Right cardiac atrium (tissue), 5 donors: ENCODE measurements at places on chromosomes 4 and X.

- no peak for DNase-seq
These were observed 51.5 kb upstream of the RAP2C start for GRCh38 chrX:132270699-132271098.

DNA sequence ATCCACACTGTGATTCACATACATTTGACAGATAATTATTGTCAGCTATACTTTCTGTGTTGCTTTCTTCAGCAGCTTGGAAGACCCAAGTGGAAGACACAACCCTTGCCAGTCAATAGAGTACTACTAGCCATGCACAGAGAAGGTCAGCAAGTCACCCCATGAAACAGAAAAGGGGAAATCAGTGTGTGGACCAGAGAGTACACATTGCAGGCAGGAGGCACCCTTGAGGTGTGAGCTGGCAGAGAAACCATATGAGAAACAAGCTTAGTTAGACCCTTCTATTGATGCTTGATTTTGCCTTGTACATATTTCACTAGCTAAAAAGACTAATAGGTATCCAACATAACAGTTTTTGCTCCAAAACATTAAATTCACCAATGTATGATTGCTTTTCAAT, 99.5 kb downstream of the NLGN4X start:
- no peak for DNase-seq

DNA sequence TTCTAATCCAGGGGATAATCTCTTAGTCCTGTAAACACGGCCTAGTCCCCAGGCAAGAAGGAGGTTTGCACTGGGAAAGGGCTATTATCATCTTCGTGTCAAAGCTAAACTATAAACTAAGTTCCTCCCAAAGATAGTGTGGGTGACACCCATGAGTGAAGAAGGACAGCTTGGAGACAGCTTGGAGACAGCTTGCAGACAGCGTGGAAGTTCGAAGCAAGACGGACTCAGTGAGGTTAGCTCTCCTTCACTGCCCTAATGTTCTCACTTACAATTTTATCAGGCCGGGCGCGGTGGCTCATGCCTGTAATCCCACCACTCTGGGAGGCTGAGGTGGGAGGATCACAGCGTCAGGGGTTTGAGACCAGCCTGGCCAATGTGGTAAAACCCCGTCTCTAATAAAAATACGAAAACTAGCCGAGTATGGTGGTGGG, 19.2 kb upstream of the PLCXD1 start:
- DNase-seq: no peak

GRCh38 chr4:99165978-99166377, 21.9 kb upstream of the ADH4 start:
- no peak for DNase-seq

- DNase-seq: peak; percentile 58
These were observed 27.0 kb downstream of the EIF2S3 start for GRCh38 chrX:24081661-24082154.

DNA sequence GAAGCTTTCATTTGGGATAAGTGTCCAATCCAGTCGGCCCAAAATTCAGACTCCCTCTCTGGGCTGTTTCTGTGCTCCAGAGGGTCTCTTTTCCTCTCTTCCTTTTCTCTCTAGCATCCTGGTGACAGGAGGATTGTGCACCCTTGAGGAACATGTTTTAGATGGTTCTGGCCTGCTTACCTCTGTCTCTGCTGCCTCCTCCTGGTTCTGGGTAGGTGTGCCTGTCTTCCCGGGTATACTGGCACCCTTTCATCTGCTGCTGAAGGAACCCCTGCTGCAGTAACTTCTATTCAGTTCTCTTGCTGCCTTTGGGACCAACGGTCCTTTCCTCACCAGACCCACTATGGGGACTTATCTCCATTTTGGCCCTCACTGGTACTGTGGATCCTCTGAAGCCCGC, 53.2 kb downstream of the HMGB2 start:
- DNase-seq: no peak

DNA sequence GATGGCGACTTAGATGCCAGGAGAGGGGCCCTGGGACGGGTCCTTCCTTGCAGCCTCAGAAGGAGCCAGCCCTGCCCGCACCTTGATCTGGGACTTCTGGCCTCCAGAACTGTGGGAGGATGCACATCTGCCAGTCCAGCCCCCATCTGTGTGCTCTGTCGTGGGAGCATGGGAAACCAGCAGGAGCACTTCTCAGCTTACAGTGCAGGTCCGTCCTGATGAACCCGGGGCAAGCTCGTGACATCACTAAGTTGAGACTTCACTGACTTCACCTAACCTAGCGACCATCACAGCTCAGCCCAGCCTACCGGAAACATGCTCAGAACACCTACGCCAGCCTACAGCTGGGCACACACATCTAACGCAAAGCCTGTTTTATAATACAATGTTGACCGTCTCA, 38.1 kb downstream of the ABLIM2 start:
- no peak for DNase-seq

- DNase-seq: no peak
These were observed 25.8 kb downstream of the IGFBP7 start for GRCh38 chr4:57084360-57084759.

DNA sequence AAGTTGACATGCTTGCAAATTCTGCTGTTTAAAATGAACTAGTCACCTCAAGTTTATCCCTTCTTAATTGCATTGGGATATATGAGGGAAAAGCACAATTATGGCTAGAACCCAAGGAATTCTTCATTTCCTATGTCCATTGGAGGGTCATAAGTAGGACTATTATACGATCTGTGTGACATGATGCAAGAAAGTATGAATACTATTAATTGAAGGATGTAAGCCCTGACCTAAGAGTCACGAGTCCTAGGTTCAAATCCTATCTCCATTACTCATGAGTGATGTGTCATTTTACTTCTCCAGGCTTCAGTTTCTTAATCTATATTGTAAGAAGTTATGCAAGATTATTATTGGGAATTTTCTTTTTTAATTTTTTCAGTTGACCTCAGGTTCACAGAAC, 542.9 kb upstream of the GRIA3 start:
- DNase-seq: no peak

DNA sequence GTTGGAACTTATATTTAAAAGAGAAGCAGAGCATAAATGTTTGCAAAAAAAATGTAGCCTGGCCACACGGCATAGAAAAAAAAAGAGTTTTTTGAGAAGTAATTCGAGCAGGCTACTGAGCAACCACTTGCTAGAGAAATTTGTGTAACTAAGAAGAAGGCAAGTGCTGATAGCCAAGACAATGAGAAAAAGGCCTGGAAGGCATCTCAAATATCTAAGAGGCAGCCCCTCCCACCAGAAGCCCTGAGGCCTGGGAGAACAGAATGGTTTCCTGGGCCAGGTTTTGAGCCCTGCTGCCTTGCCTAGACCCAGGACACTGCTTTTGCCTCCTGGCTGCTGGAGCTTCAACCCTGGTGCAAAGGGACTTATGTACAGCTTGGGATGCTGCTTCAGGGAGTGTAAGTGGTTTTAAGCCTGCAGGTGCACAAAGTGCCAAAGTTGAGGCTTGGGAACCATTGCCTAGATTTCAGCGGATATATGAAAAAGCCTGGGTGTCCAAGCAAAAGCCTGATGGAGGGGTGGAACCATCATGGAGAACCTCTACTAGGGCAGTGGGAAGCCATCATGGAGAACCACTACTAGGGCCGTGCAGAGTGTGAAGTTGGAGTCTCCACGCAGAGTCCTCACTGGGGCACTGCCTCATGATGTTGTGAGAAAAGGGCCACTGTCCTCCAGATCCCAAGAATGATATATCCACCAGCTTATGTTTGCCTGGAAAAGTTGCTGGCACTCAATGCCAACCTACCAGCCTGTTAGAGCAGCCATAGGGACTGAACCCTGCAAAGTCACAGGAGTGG, 9.7 kb downstream of the TECRL start:
- DNase-seq: no peak

DNA sequence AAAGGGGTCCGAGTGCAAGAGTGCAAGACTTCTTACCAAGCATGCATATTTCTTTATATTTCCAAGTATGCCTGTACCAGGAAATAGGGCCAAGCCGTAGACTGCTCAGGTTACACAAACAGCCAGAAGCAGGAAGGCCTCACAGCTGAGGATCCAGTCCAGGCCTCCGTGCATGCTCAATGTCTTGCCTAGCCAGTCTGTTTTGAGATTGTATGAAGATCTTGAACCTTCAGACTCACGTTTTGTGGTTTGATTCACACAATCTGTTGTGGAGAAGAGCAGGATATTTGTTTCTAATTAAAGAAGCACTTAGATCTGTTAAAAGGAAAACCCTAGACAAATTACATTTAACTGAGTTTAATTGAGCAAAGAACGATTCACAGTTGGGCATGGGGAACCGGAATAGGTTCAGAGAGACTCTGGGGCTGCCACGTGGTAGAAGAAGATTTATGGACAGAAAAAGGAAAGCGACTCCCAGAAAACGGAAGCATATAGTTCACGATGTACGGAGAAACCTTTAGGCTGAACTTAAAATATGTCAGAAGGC, 1.2 kb downstream of the MGST2 start:
- no peak for DNase-seq

GRCh38 chr4:121146530-121146929, 17.6 kb downstream of the TNIP3 start:
- DNase-seq: no peak

GRCh38 chr4:145524552-145524951, 42.9 kb downstream of the SMAD1 start:
- DNase-seq: no peak

DNA sequence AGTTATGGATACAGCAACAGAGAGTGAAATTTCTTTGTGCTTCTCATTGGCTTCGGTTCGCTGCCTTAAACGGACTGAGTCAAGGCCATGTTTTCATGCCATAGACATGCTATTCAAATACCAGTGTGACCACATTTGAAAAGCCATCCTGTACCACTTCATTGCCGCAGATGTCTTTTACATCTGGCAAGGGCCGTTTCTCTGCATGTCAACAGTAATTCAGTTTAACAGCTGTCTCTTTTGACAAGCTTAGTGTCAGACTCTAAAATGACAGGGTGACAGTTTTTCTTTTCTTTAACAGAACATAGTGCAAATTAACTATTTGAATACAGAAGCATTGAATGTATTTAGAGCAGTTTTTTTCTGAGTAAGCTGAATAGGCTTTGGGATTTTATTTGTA, 362.2 kb upstream of the POU3F4 start:
- DNase-seq: no peak

DNA sequence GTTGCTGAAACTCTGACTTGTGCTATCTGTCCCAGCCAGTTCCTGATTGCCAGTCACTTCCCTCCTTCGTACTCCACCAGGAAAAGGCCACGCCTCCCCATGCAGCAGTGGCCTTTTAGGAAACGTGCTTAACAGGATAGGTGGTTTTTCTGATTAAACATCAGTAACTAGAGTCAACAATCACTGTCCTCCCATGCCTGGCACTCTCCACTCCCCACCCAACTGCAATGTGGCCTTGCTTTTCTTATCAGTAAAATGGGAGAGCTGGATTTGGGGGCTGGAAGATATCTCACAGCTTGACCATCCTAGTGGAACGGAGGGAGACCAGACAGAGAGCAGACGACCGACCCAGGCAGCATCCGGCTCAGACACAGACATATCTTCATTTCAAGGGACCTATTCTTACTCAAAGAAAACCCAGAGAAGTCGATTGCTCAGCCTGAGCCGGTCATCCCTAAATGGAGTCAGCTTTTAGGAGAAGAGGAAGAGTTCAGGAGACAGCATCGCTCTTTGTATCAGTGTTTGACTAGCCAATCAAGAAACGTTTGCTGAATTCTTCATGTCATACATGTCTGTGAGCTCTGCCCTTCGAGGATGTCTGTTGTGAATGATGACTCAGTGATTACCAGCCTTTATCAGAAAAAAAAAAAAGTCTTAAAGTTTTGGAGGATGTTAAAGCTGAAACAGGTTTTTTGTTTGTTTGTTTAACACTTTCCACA, 12.7 kb upstream of the UBA6 start:
- DNase-seq: no peak

GRCh38 chr4:89300499-89300898, 7.1 kb downstream of the GPRIN3 start:
- DNase-seq: no peak

DNA sequence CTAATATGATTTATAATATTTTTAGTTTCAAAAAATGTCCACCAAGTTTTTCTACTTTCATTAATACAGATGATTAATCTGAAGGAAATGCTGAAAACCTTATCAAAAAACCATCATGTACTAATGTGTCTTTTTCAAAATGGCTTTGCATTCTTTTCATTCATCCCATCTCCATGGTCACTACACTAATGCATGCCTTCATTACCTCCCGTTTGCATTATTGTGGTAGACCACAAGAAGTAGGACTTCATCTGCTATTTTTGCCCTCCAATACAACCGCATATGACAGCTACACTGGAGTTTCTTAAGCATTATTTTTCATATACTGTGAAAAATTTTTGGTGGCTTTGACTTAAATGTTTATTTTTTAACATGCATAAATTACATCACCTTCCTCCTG, 37.9 kb upstream of the FSTL5 start:
- DNase-seq: no peak

GRCh38 chr4:77802402-77802801, 16.8 kb downstream of the CNOT6L start:
- DNase-seq: no peak

- no peak for DNase-seq
These were observed 26.1 kb upstream of the TMEM154 start for GRCh38 chr4:152705903-152706302.

DNA sequence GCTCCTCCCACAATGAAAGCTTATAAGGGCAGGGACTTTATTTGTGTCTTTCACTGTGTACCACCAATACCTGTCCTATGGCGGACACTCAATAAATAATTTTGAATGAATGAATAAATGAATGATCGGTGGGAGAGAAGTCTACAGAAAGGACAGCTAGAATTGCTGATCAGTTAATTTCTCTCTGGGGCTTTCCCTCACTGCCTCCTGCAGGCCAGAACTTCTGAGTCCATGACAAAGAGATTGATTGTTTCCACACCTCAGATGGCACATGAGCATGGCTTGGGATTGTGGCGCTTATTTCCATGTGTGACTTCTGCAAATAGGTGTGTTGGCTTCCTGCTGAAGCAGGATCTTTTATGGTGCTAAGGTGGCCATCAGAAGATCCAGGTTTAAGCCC, 6.3 kb downstream of the FAM47E start:
- no peak for DNase-seq

GRCh38 chr4:123898946-123899666, 502.5 kb downstream of the SPRY1 start:
- no peak for DNase-seq

- DNase-seq: no peak
These were observed 24.1 kb upstream of the SOD3 start for GRCh38 chr4:24771241-24771640.
